ENCODE measurements at places on chromosomes 2 and 18.

GRCh38 chr2:187617905-187618304, 63.7 kb upstream of the TFPI start:
- no peak for DNase-seq

DNA sequence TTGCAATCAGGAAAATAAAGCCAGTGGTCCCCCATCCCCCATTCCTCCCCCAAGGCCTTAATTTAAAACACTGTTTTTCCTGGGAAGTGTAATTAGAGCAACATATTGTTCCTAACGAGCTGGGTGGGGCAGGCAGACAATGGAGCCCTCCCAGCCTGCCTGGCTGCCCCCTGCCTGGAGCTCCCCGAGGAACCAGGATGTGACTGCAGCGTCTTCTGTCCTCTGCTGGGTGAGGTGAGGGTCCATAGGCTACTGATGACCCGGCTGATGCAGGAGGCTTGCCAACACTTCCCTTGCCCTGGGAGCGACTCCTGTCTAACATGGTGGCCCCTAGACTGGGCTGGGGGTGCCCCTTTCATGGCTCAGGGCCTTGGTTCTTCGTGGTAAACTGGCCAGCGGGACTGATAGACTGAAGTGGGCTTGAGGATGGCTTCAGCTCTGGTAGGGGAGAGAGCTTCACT, 152.4 kb downstream of the DYSF start:
- DNase-seq, result no peak

- no peak for DNase-seq
These were observed 25.7 kb downstream of the GATA6 start for GRCh38 chr18:22195052-22195451.

DNA sequence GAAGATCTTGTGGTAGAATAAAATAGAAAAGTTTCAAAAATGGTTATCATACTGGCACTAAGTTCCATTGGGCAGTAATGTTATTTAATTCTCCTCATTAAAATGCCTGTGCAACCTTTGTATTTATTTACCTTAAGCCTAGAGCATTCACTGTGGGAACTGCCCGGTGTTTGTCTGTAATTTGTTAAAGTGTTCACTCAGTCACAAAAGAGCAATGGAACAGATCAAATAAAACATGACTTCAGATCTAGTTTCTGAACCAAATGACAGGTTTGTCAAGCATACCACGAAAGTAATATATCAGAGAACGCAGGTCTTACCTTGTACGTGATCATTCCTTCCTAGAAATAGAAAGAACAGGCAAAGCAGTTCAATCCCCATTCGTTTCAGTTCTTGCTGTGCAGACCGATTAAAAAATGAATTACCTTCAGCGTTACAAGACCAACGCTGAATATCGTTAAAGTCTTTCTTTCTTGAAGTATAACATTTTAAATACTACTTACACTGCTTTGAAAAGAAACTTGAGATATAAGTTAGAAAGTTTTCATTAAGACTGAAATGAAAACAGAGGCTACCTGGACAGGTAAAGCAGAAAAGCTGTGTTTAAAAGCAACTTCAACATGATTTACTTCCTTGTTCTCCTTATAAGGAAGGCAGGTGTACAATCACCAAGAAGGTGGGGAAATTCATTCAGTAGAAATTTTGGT, at the start of gene ITGB6:
Gene ITGB6, minus strand, starts transcription at position 590 of the 707 bp plus-strand sequence. Its CDS starts 209 bp downstream, at position 381.
- DNase-seq, result no peak

GRCh38 chr18:48922801-48923730, 27.7 kb downstream of the SMAD7 start:
- no peak for DNase-seq

DNA sequence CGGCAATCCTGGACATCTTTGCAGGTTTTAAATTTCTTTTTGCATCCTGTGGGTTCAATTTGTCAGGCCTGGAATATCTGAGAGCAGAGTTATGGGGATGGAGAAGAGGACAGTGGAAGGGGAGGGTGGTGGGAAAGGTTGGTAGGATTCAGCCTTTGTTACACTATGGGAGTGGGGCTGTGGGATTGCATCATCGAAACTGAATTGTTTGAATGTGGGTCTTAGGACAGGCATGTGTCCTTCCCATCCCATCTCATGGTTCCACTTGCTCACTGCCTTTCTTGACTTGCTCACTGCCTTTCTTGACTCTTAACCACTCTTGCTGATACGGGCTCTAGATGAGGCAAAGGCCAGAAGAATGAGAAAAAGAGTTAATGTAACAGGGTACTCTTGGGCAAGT, 12.9 kb downstream of the IGFBP2 start:
- no peak for DNase-seq

DNA sequence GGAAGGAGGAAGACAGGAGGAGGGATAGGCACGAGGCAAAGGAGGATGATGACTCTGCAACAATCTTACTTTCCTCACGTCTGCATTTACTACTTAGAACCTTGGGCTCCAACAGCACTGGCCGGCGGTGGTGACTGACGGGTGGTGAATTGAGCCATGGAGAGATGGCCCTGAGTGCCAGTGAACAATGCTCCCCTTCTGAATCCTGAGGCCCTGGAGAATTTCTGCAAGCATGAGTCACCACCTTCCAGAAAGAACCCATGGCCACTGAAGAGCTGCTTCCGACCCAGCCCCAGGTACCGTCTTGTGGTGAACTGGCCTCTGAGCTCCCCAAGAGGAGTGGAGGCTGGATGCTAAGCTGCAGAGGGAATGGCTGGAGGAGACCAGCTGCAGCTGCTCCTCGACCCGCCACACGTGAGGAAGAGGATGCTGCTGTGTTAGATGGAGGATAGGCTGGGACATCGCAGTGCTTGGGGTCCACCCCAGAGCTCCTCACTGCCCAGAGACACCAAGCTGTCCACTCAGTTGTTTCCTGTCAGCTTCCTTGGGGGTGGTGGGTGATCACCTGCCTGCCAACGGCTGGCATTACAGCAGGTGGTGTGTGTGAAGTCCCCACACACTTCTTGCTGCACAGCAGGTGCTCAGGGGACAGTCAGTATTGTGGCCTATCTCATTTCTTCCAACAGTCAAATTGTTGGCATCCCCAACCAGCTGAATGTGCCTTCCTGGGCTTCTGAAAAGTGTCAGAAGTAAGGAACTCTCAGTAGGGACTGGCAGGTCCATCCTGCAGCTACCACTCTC, 186.5 kb upstream of the ID2 start:
- DNase-seq, result no peak

DNA sequence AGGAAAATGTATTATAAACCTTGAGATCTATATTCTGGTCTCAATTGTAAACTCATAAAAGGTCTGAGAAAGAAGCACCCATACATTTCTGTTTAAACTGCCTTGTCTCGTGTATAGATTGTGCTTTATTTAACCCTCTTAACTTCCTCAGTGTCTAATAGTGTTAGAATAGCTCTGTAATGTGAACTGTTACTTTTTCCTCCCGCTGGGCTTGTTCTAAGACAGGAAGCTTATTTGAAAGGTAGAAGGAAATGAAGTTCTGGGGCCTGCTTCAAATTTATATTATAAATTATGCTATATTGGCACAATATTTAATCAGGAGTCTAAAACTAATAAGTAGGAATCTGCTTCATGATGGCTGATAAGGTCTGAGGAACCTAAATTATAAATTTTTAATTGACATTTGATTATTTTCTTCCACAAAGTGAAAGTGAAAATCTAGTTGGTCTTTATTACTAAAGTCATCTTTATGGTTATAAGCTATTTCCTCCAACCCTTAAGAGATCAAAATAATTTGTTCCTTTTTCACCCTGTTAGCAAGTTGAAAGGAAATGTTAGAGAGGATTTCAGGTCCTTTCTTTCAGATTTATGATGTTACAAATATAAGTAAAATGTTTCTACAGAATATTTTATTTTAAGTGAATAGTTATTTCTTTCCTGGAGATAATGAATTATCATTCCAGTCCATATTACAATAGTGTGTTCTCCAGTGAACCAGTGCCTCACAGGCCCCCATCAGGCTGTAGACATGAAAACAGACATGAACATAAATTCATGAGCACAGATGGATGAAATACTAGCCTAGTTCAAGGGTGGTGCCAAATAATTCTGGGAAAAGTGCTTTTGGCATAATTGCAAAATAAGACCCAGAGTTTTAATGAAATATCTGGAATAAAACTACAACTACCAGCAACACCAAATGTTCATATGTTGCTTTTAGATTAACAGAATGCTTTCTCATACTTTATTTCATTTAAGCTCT, 7.9 kb downstream of the MFSD6 start:
- no peak for DNase-seq

- DNase-seq, result no peak
These were observed 2.8 kb downstream of the SERPINB12 start for GRCh38 chr18:63545000-63545399.

GRCh38 chr2:100015849-100016248, 126.5 kb downstream of the AFF3 start:
- no peak for DNase-seq

DNA sequence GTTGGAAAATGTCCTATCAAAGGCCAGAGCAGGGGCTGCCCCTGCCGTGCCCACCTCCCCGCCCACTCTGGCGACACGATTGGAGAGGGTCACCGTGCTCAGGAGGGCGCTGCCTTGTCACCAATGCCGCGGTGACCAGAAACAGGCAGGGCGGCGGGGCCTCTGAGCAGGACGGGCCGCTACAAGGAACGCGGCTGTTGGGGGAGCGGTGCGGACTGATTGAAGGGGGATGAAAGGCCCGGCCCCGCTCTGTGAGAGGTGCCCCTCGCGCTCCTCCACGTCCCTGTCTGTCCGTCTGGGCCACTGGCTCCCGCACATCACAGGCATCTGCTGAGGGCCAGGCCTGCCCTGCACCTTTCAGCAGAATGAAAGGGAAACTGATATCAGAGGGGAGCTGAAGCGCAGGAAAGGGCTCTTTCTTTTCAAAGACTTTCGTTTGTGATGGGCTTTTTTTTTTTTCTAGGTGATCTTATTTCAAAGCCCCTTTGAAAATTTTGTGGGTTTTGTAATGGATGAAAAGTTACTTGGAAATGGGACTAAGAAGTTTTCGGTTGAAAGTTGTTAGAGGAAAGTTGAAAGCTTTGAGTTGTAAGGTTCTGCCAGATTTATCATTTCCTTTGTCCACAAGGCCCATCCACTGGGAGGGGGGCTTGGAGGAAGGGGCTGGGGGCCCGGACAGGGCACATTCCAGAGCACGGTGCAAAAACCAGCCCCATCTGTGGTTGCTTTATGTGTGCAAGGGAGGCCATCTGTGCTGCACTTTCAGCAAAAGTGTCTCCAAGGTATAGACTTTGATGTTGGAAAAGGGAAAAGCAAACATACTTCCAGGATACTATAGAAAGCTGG, 244.2 kb downstream of the KLHL29 start:
- DNase-seq, result no peak

- DNase-seq, result no peak
These were observed 20.6 kb upstream of the SPTBN1 start for GRCh38 chr2:54435325-54436226.

- DNase-seq, result no peak
These were observed 68.7 kb downstream of the MTHFD2 start for GRCh38 chr2:74267068-74267467.
